Smooth muscle cell of the brain vasculature (primary cell): ENCODE measurements at places on chromosomes 3 and 15.

DNA sequence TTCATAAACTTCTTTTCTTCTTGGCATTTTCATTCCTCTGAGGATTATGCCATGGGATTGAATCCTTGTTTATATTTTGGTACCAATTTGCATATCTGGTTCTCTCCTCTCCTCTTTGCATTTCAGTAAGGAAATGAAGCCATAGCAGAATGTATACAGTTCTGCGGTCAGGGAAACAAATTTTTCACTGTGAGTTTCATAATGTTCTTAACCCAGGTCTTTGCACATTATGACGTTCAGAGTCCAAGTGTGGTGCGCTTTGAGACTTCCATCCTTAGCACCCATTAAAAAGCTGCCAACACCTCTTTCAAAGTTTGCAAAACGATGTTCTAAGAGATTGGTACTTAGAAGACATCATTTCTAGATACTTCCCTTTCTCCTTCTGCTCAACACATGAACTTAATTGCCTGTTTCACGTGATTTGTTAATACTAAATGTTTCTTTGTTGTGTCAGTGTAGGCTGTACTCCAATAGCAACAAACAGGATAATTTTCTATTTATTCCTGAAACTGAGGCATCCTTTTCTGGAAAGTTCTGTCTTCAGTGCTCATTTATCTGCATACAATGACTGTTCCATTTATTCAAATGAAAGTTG lies 953.1 kb upstream of the NR2F2 start:
- DNase-seq, result no peak

GRCh38 chr3:17741621-17742101 lies 770 bp downstream of the TBC1D5 start:
- DNase-seq, result peak; percentile 66

- DNase-seq, result no peak
Measured at GRCh38 chr15:42785569-42785968, 48.6 kb upstream of the CDAN1 start.

GRCh38 chr15:82572311-82572710 lies 32.1 kb upstream of the RPS17 start:
- DNase-seq, result no peak

DNA sequence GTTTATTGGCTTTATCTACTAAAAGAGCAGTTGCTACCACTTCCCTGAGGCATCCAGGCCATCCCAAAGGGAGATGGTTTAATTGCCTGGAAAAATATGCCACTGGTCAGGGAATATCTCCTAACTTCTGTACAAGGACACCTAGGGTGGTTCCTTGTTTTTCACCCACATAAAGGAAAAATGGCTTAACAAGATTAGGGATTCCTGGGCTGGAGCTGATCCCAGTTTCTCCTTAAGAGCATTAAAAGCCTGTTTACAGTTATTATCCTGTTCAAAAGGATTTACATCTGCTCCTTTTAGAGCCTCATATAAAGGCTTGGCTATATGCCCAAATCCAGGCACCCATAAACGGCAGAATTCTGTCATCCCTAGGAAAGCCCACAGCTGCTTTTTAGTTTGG lies 70.2 kb upstream of the WNT7A start:
- no peak for DNase-seq

GRCh38 chr15:89150762-89151664 lies 62.8 kb downstream of the ABHD2 start:
- no peak for DNase-seq

DNA sequence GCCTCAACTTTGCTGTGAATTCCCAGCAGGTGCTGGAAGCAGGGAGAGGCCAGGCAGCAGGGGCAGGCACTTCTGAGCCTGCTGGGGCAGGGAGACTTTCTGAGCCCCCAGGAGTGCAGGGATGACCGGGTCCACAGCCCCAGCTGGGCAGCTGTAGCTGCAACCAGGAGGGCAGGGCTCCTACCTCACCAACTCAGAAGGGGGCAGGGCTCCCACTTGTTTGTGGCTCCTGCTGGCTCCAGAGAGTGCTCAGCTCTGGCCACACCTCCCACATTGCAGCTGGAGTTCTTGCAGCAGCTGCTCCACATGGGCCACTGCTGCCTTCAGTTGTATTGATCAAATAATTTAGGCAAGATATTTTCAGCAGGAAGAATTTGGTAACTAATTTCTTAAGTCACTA lies 812.3 kb downstream of the NSUN3 start:
- no peak for DNase-seq
